HL-60 (cell line): ENCODE measurements at places on chromosomes 2 and 18.
A peak's percentile ranks its signal among the peaks of the same experiment; 100 is the strongest.

DNA sequence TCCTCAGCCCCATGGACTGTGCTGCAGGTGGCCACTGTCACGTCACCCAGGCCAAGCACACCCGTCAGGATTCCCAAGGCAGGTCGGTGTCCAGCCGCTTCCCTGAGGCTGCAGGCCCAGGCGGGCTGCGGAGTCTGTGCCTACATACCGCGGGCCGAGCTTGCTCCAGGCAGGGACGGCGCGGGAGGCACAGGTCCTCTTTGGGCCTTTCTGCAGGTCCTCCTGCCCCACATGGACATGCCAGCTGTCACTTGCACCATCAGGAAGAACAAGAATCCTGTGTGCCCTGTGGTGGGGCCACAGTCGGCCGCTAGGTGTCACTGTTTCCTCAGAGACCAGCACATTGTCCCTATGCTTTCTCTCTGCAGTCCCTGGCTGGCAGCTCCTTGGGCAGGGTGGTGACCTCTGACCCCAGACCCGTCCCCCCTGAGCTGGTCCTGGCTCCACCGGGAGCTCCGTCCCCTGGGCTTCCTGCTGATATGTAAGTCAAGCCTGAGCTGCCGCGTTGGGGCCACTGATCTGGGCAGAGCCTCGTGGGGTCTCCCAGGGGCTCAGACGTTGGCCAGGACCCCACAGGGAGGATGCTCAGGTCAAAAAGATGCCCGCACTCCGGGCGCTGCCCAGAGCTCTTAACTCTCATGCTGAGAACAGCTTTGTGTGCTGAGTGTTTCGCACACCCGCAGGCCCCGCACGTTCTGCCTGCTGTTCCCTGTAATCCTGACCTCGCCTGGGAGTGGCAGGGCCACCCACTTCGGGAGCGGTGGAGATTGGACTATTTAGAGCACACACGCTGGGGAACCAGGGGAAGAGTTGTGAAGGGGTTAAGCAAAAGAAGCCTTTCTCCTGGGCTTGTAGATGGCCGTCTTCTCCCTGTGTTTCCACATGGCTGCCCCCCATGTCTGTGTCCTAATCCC, 17.3 kb upstream of the AGXT start:
- peak; percentile 80 for DNase-seq

GRCh38 chr2:98846041-98846440, 90.0 kb downstream of the CRACDL start:
- DNase-seq, result no peak

GRCh38 chr18:78721981-78722380, 257.6 kb upstream of the SALL3 start:
- DNase-seq, result no peak

DNA sequence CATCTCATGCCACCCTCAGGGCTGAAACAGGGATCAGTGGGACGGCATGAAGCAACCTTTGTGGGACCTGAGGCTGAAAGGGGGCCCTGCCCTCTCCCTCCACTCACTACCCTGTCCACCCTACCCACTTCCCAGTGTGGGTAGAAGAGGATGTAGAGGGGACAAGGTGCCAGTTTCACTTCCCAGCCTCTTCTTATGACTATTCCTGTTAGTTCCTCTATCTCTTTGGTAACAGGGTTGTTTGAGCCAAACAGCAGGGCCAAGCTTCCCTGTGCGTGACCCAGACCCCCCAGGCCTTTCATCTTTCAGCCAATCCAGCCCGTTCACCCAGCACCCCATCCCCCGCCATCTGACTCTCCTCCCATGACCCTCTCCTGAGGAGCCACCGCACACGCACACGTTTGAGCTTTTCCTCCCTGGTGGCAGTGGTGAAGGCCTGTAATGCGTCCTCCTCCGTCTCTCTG, 82.3 kb downstream of the STPG4 start:
- DNase-seq, result peak; percentile 94

GRCh38 chr2:216694082-216694825, 1.1 kb downstream of the IGFBP5 start:
- peak; percentile 25 for DNase-seq
